ENCODE measurements at places on chromosomes 12 and 14.

- DNase-seq, result no peak
These were observed 33.4 kb downstream of the BTBD7 start for GRCh38 chr14:93299416-93299815.

DNA sequence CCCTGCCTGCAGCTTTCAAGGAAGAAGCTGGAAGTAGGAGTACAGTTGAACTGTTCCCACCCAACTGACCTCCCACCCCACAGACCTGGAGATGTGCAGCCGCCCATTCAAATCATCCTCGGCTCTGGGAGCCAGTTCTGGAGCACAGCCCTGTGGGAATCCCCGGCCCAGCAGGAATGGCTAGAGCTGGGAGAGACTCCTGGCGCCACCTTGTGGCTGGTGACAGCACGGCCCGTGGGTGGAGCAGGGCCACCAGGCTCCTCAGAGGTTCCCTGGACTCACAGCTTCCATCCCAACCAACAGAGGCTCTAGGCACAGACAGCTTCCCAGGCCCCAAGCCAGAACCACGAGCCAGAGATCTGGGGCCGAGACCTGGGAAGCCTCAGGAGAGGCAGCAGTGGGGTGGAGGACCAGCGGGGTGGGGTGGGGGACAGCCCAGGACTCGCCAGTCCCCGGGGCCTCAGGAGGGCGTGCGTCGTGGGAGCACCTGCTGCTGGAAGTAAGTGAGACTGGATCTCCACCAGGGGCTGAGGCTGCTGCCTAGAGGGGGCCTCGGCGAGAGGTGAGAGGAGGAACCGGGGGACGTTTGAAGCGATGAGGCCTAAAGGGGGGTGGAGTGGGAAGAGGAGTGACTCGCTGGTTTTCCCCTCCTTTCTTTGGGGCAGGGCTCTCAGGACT is 43.4 kb downstream of the RNF34 start:
- DNase-seq, result peak; percentile 92

DNA sequence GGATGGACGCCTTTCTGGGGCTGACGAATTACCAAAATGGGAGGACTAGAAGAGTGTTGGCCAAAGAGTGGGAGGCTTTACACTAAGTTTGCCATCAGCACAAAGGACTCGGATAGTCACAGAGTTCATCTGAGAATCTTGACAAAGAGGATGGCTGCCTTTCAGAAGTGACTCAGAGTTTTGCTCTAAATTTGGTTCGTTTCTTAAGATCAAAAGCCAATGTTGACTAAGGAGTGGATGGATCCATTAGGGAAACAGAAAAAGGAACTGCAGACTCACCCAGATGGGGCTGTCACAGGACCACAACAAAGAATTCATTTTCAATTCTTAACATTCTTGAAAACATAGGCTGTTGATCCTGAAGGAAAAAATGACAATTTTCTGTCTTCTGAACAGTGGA is 81.3 kb upstream of the DUSP6 start:
- no peak for DNase-seq

DNA sequence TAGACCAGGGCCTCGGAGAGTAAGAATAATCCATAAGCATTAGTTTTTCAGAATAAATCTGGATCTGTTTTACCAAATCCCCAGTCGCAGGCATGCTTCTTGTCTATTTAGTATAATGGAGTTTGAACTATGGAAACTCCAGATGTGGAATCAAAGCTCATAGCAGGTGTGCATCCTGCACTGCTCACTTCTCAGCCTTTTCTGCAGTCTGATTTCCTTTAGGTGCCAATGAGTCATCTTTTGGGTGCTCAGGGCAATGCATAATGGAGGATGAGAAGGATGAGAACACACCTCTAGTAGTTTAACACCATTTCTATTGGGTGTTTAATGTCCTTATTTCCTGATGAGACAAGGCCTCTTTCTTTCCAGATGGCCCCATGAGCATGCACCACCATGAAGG is 961.2 kb downstream of the TMEM121 start:
- no peak for DNase-seq

DNA sequence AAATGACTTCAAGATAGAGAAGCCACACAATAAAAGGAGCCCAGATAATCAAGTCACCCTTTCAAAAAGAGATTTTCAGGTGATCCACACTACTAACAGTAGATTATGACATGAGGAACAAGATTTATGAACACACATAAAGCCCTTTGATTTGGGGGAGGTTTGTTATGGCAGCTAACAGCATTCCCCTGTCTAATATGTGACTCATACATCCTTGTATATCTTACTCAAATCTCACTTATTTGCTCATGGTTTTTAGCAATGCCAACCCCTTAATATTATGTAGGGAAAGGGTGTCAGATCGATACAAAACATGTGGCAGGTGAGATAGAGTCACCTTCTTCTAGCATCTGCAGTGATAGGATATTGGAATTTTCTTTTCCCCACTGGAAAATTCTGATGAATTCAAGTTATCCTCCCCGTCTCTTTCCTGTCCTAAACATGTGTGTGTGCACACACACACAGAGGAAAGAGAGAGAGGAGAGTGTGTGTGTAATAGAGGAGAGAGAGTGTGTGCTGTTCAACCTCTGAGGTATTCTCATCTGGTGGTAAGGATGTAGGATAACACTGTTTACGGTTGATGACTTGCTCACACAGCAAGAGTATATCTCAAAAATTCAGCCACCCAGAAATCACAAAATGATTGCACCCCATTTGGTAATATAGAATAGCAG is 319.9 kb downstream of the KCNC2 start:
- no peak for DNase-seq

GRCh38 chr12:111761706-111762105 is 5.0 kb upstream of the ALDH2 start:
- DNase-seq, result no peak

- no peak for DNase-seq
These were observed 10.5 kb downstream of the AKT1 start for GRCh38 chr14:104784846-104785707.

GRCh38 chr12:10708862-10709261 is 14.3 kb downstream of the YBX3 start:
- no peak for DNase-seq

DNA sequence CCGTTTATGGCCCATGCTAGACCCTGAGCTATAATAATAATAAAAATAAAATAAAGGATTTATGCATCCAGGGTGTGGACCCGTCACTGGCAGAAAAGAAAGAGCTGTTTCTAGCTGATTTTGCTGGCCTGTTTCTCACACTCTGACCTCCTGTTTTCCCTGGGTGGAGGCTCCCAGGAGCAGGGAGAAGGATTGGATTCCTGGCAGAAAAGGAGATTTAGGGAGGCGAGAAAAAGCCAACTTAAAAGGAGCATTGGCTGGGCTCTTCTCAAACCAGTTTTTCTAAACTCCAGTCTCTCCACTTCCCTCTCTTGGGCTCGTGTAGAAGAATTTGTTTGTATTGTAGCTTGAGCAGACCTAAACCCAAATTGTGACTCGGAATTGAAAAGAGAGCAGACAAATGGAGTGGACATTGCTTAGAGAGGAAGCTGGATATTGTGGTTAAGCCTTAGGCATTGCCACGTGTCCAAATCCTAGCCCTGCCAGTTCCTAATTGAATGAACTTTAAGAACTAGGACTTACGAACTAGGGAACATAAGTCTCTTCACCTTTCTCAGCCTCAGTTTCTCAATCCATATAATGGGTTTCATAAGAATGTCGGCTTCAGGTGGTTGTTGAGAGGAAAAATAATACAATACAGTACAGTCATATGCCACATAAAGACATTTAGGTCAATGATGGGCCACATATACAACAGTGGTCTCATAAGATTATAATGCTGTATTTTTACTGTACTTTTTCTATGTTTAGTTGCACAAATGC is 14.4 kb upstream of the TBX5 start:
- DNase-seq, result no peak

DNA sequence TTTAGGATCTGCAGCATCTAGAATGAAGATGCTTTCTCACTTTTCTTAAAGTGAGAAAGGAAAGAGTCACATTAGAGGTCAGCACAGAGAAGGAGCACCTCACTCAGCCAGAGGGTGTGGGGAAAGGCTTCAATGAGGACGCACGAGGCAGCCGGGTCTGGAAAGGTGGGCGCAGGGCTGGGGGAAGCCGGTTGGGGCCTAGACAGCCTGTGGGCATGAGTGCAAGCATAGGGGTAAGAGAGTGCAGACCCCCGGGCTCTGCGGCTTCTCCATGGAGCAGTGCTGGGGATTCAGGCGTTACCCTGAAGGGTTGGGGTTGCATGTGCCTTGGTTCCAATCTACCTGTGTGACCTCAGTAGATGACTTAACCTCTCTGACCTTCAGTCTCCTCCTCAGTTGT is 49.9 kb downstream of the KRT80 start:
- no peak for DNase-seq

GRCh38 chr12:101933866-101934514 is 56.6 kb downstream of the DRAM1 start:
- no peak for DNase-seq

DNA sequence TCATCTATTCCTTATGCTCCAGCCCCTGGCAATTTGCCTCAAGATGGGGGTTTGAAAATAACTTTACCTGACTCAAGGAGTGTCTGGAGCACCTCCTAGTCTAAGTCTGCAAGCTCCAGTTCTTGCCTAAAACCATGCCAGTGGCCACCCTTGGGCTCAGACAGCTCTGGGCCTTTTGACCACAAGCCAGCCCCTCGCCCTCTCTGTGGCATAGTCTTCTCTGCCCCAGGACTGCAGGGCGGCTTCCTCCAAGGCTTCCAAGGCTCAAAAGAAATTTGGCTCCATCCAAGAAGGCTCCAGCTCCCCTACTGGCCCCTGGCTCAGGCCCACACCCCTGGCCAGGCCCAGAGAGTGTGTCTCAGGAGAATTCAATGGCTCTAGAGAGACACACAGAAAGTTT is 14.8 kb downstream of the ACVRL1 start:
- no peak for DNase-seq

DNA sequence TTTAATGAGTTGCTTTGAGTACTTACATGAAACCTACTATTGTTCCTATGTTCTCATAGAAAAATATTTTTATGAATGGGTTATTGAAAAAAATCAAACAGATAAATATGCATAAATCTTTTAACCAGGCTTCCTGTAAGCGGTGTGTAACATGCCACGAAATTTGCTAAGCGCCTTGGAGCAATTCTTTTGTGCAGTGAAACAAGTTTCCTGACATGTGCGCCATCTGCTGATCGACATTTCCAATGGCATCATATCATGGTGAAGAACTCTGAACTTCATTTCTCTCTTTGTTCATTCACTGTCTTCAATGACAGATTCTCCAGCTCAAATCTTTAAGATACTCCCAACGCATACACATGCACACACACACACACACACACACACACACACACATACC is 145.6 kb upstream of the NAV3 start:
- peak; percentile 25 for DNase-seq

DNA sequence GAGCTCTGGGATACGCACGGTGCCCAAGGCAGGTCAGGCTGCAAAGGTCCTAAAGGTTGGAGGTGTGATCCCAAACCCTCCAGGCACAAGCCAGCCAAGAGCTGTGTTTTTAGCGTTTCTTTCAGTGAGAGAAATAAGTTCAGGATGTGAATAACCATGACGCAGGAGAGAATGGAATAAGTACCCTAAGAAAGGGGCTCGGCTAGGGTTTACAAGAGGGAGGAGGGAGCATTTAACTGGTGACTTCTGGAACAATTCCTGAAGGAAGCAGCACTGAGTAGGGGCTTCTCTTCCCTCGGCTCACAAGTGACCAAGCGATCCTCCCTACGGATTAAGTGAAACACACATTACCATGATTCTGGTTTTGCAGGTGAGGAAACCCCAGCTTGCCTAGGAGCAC is 29.4 kb downstream of the SSH1 start:
- DNase-seq, result no peak

- DNase-seq, result no peak
These were observed 179.2 kb downstream of the PTPN11 start for GRCh38 chr12:112597986-112598385.

GRCh38 chr12:68899251-68899771 is 33.7 kb downstream of the CPM start:
- DNase-seq, result no peak

GRCh38 chr12:124218243-124218560 is 76.7 kb upstream of the RFLNA start:
- no peak for DNase-seq

GRCh38 chr12:31527083-31527482 is 63.9 kb downstream of the DENND5B start:
- DNase-seq, result no peak

DNA sequence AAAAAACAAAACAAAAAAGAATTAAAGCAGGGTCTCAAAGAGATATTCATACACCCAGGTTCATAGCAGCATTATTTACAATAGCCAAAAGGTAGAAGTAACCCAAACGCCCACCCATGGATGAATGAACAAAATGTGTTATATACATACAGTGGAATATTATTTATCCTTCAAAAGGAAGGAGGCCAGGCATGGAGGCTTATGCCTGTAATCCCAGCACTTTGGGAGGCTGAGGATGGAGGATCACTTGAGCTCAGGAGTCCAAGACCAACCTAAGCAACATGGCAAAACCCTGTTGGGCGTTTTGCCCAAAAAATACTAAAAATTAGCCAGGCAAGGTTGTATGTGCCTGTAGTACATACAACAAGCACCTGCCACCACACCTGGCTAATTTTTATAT is 4.6 kb downstream of the METTL3 start:
- no peak for DNase-seq

DNA sequence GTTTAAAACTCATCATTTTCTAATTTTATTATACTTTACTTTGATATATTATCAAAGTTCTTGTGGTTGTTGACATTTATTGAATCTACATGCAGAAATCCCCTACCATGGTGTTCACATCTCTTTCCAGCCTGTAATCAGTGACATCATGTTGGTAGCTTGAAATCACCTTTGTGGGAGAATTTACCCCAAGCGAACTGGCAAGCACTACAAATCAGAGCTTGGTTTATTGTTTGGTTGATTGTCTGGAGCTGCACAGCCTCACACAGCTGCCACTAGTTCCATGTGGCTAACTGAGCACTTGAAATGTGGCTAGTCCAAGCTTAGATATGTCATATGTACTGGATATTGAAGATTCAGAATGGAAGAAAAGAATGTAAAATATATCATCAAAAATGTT is 15.4 kb upstream of the KRT5 start:
- no peak for DNase-seq

- peak; percentile 32 for DNase-seq
These were observed 185.8 kb downstream of the DUSP6 start for GRCh38 chr12:89166525-89166934.

DNA sequence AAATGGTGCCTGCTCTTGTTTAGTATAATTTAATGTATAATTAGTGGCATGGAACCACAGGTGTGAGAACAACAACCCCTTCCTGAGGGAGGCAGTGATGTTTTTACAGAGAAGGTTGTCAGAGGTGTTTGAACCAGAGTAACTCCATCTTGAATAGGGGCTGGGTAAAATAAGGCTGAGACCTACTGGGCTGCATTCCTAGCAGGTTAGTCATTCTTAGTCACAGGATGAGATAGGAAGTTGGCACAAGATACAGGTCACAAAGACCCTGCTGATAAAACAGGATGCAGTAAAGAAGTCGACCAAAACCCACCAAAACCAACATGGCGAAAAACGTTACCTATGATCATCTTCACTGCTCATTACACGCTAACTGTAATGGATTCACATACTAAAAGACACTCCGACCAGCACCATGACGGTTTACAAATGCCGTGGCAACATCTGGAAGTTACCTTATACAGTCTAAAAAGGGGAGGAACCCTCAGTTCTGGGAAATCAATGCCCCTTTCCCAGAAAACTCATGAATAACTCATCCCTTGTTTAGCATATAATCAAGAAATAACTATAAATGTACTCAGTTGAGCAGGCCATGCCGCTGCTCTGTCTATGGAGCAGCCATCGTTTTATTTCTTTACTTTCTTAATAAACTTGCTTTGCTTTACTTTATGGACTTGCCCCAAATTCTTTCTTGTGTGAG is 47.8 kb upstream of the LTA4H start:
- no peak for DNase-seq

GRCh38 chr12:106138633-106139421 is at the start of gene NUAK1:
Gene NUAK1, minus strand, starts transcription at chr12:106138954. Its CDS starts 301 bp downstream, at chr12:106138653.
- peak; percentile 54 for DNase-seq

- DNase-seq, result peak; percentile 7
These were observed 182.7 kb upstream of the TMPO start for GRCh38 chr12:98332642-98333041.
